ENCODE measurements at places on chromosomes 4 and X. TPM values are rescaled to one million over a fixed set of nuclear protein-coding genes. Genes with fewer than 3 reads are reported as not detected.

The TMEM31 gene
- not detected for total RNA-seq

GRCh38 chr4:145132511-145133098, 34.5 kb downstream of the ABCE1 start:
- DNase-seq: peak; percentile 26

The ITGB1BP2 gene
- 3.0 TPM for total RNA-seq

GRCh38 chrX:48715072-48715471, 18.5 kb downstream of the SUV39H1 start:
- DNase-seq: peak; percentile 58

DNA sequence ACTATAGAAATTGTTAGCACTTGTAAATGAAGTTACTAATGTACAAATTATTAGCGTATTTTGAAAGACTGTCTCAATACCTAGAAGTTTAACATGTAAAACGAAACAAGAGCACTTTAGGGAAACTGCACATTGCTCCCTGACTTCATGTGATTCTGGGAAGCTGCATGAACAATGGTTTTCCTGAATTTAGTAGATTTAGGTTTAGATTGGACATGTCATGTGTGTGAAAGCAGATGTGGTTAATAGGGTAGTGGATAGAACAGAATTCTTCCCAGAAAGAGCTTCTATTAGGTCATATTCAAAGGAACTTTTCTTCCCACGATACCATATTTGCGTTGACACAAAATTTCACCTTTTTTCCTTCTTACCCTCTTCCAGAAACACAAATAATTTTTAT, 14.9 kb upstream of the CXCL8 start:
- no peak for DNase-seq

DNA sequence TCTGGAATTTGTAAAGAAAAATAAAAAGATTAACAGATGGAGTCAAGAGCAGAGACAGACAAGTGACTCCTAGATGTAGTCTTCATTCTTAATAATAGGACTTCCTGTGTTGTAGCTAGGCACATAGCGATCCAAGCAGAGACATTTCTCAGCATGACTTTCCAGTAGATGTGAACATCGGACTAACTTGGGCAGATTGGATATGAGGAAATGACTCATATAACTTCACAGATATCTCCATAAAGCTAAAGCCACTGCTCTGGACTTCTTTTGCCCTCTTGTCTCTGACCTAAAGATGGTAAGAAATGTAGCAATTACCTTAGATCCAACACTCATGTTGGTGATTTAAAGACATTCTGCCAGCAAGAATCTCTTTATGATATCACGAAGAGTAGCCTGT, 131.7 kb downstream of the EPHA5 start:
- peak; percentile 0 for DNase-seq

The TLR1 gene
- total RNA-seq: 1.1 TPM

DNA sequence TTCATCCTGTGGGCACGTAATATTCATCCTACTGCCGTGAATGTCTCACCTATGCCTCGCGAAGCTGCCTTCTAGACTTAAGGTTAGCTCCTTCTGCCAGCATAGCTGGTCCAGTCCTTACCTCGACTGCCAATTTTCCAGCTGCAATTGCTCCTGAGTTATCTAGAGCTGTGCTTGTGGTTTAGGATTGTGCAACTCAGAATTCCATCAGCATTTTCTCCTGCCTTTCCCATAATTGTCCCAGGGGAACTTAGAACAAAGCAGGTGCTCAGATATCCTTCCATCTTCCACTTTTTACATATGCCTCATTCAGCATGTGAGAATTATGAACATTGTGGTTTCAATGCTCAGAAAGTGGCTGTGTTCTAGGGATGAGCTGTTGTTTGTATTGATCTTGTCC, 131.4 kb upstream of the ADGRL3 start:
- peak; percentile 15 for DNase-seq

GRCh38 chr4:15470128-15470475, 420 bp downstream of the CC2D2A start:
- DNase-seq: peak; percentile 15

- DNase-seq: peak; percentile 55
Observed at GRCh38 chr4:3491681-3492405, 28.7 kb downstream of the DOK7 start.

DNA sequence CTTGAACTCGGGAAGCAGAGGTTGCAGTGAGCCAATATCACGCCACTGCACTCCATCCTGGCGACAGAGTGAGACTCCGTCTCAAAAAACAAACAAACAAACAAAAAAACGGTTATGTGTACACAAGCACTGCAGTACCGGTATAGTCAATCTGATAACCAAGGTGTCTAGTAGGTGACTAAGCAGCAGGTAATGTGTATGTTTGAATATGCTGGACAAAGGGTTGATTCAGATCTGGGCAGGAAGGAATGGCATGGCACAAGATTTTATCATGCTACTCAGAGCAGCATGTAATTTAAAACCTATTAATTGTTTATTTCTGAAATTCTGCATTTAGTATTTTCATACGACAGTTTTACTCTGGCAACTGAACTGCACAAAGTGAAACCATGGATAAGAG, 41.7 kb downstream of the MAGEC1 start:
- DNase-seq: no peak

- DNase-seq: no peak
Observed at GRCh38 chr4:120724656-120725055, 197.9 kb downstream of the PRDM5 start.

- no peak for DNase-seq
Observed at GRCh38 chr4:75742451-75742850, 18.1 kb downstream of the USO1 start.

DNA sequence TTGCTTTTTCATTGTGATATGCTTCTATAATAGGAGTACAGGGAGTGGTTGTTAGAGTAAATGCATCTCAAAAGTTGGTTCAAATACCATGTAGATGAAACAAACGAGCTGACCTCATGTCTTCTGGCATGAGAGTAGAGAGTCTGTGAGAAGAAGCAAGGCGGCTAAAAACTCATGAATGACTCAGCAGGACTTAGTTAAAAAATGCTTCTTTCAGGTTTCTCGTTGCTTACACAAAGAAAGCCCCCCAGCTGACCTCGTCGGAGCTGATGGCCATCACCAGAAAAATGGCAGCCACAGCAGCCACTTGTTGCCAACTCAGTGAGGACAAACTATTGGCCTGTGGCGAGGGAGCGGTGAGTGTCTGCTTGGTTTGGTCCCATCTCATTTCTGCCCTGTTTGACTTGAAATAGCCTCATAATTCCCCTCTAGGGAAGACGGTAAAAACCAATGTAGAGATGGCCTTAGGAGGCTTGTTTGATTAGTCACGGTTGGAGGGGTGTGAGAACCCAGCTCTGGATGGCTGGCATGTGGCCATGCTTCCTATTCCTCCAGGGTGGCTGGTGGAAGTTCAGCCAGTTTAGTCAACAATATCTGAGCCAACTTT, 14.5 kb downstream of the AFP start:
- DNase-seq: peak; percentile 89

The EXOC1 gene
- 49.5 TPM for total RNA-seq

DNA sequence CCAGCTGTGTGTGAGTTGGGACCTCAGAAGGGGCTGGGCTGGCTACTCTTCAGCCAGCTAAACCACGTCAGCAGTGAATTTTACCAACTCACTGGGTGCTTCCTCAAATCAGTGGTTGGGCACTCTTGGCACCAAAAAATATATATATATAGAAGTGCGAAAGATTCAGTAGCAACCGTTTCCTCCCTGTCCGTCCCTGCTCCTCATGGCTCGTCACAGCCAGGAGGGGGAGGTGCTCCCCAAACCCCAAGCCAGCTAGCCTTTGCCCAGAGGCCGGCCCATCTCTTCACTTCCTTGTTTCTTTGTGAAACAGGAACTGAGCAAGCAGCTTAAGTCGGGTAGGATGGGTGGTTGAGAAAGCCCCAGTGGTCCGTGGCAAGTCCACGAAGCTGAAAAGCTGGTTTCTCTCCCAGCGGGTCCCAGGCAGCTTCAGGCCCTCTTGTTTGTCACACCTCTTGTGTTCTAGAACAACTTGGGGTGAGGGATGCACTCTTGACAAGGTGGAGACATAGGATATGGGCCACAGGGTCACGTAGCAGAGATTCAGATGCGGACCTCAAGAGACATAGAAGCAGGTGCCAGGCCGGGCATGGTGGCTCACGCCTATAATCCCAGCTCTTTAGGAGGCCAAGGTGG, 6.8 kb upstream of the SASH3 start:
- no peak for DNase-seq

The PLS3 gene
- total RNA-seq: 252 TPM

- DNase-seq: no peak
Observed at GRCh38 chr4:160319868-160320260, 1217.0 kb downstream of the RAPGEF2 start.

GRCh38 chr4:56701161-56701480, 20.0 kb upstream of the HOPX start:
- DNase-seq: no peak

The DMD gene
- 11.8 TPM for total RNA-seq

The ARMCX4 gene
- total RNA-seq: 3.1 TPM

DNA sequence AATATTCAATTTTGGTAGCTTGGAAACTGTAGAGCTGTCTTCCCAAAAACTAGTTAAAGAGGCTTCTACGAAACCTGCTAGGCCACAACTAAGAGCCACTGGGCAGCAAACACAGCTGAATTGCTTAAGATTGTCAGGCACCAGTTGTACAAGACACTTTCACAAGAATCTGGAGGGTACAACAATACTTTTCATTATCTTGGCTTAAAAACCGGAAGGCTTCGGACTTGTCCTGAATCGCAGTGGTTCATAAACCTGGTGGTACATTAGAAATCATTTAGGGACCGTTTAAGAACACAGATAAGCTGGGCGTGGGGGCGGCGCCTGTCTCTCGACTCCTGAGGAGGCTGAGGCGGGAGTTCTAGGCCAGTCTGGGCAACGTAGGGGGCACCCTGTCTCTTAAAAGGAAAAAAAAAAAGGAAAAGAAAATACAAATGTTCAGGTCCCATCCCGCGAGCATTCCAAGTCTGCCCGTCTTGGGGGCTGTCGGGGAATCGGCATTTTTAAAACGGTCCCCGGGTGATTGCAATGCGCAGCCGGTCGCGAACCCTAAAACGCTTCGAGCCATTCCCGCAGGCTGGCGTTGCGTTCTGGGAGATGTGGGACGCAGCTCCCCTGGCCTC, 763 bp downstream of the PYURF start:
- peak; percentile 33 for DNase-seq

- peak; percentile 93 for DNase-seq
Observed at GRCh38 chr4:29046781-29047180, 1673.4 kb upstream of the PCDH7 start.

DNA sequence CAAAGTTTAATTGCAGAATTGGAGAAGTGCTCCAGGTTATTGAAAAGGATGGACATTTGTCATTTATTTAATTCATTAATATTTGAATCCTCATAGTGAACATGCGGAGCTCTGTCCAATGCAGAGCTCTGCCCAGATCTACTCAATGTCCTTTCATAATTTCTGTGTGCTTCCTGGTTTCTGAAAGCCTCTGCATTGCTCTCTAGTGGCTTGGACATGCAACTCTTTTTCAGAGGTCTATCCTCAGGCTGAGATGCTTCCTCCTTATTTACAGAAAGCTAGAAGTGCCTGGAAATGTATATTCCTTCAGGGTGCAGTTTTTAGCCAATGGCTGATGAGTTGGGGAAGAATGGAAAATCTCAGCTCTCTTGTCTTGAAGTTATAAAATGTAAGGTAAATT, 786.1 kb upstream of the AADAT start:
- DNase-seq: no peak

DNA sequence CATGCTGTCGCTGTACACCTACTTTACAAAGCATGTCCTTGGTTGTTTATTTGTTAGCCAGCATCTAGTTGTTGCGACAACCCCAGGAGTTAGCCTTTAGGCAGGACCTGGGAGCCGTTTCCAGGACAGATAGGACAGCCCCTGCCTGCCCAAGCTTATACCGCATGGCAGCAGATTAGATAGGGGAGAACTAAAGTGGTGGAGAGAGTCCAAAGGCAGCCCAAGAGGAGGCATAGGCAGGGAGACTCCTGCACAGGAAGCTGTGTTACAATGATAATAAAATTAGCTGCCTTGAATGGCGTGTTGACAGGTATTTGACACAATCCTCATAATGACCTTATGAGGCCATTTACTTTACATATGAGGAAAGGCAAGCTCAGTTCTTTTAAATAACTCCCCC, 13.0 kb downstream of the NSDHL start:
- no peak for DNase-seq

- DNase-seq: no peak
Observed at GRCh38 chr4:142040043-142040442, 403.7 kb downstream of the IL15 start.

The ZCCHC18 gene
- 0.36 TPM for total RNA-seq

- DNase-seq: no peak
Observed at GRCh38 chr4:138599965-138600364, 357.8 kb upstream of the SLC7A11 start.

DNA sequence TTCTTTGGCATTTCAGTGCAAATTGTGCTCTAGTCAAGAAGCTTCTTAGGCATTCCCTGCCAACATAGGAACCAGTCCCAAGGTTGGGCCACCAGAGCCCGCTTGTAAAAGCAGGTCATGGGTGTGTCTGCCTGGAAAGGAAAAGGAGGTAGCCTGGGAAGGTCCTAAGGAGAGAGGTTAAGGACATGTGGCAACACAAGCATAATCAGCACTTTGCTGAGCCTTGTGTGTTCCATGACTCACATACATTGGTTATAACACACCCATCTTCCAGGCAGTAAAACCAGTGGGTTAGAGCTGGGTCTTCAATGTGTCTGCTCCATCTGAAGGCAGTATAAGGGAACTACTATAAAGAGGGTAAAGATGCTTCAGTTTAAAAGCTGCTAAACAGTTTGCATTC, 165.0 kb downstream of the FHIP1A start:
- no peak for DNase-seq

- DNase-seq: no peak
Observed at GRCh38 chr4:90904021-90904420, 776.8 kb downstream of the CCSER1 start.

The SCFD2 gene
- total RNA-seq: 62.4 TPM

The CPZ gene
- 0.56 TPM for total RNA-seq

- DNase-seq: peak; percentile 73
Observed at GRCh38 chrX:19739683-19740082, 147.7 kb downstream of the SH3KBP1 start.

DNA sequence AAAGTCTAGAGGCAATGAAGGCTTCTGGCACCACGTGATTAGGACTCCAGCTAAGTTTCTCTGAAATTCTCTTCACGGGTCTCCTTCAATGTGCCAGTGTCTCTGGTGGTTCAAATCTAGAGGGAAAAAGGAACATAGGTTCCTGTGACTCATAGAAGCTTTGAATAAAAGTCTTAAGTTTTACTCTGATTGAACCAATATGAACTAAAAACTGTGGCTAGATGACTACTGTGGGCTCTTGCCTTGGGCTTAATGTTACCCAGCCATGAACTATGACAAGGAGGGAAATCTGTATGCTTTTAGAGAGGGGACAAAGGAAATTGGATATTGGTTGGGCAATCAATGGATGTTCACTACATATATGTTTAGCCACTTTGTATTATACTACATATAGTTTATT, 49.9 kb upstream of the TEX13D start:
- no peak for DNase-seq

DNA sequence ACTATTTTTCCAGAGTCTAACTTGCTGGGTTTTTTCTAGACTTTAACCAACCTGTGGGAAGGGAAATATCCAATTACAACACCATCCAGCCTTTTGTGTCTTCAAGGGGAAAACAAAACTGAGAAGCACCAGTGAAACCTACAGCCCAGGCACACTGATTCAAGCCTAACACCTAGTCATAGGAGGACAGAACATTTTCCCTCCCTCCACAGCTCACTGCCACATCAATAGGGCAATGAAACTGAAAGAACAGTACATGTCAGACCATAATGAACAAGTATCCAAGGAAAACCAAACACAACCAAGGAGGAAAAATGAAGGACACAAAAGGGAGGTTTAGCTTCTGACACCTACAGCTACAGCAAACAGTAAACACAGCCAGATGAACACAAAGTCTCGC, 17.6 kb downstream of the MAGEA8 start:
- DNase-seq: no peak
